ENCODE measurements at places on chromosomes 16 and 17.

DNA sequence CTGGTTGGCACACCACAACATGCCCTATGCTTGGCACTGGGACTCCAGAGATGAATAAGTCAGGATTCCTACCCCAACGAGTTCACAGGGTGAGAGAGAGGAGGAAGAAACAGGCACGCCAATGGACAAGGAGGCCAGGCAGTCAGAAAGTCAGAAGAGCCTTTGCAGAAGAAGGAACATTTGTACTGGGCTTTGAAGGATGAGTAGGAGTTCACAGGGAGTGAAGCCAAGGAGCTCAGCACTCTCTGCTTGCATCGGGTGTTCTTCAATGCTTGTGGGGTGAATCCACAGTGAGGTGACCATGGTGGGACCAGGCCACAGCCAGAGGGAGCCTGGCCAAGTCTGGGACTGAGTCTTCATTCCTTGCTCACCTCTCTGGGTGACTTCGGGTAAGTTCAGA, 47.5 kb downstream of the AIPL1 start:
- H3K4me3 ChIP-seq, result no peak overlapping the region
- no peaks in the 10 kb centered on the region for H3K27me3 ChIP-seq
- no peaks in the 10 kb centered on the region for H3K4me1 ChIP-seq
- no peak overlapping the region for H3K27ac ChIP-seq
- H3K36me3 ChIP-seq, result no peaks in the 10 kb centered on the region

DNA sequence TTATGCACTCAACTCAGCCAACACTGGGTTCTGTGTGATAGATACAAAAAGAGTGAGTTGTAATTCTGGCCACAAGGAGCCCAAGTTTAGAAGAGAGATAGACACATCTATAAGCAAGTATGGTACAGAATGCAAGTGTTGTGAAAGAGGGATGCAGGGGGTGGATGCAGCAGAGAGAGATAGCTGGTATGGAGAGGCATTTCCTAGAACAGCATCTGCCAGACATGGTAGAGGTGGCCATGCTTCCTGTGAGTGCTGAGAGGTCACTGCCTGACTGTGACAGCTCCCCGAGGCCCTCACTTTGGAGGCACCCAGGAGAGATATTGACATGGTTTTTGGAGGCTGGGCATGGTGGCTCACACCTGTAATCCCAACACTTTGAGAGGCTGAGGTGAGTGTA, 2.0 kb upstream of the KRTAP16-1 start:
- no peak overlapping the region for H3K27ac ChIP-seq
- peaks cover 56% of the 10 kb centered on the region for H3K4me1 ChIP-seq
- no peaks in the 10 kb centered on the region for H3K36me3 ChIP-seq

GRCh38 chr17:8846768-8847211, 20.7 kb downstream of the PIK3R6 start:
- no peak overlapping the region for H3K4me3 ChIP-seq
- H3K27me3 ChIP-seq, result no peaks in the 10 kb centered on the region
- H3K36me3 ChIP-seq, result no peaks in the 10 kb centered on the region
- H3K27ac ChIP-seq, result no peak overlapping the region
- DNase-seq, result no peak
- H3K4me1 ChIP-seq, result no peaks in the 10 kb centered on the region

DNA sequence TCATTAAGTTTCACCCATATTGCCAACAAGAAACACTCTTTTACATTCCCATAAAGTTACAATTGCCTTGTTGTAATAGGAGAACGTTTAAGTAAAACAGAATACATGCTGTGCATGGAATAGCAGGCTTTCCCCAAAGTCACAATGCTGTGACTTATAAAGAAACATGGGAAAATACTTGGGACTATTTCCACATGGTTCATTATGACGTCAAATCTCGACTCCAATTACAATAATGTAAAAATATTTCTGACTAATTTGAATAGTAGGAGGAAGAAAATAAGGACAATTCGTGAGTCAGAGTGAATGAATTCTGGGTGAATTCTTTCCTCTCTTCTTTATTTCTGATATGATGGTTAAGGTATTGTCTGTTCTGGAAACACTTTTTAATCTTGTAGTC, 52.8 kb downstream of the CDH11 start:
- DNase-seq, result no peak
- no peak overlapping the region for H3K27ac ChIP-seq
- H3K27me3 ChIP-seq, result no peaks in the 10 kb centered on the region
- no peaks in the 10 kb centered on the region for H3K4me1 ChIP-seq

GRCh38 chr16:72856797-72857196, 191.1 kb downstream of the ZFHX3 start:
- no peak overlapping the region for H3K4me3 ChIP-seq
- H3K36me3 ChIP-seq, result no peaks in the 10 kb centered on the region
- no peak overlapping the region for H3K27ac ChIP-seq
